Mesothelial cell of epicardium (in vitro differentiated cells): ENCODE measurements at places on chromosomes 13 and 19.
A peak's percentile ranks its signal among the peaks of the same experiment; 100 is the strongest.

- no peak for DNase-seq
Observed at GRCh38 chr13:27926644-27927434, 7.0 kb downstream of the PDX1 start.

DNA sequence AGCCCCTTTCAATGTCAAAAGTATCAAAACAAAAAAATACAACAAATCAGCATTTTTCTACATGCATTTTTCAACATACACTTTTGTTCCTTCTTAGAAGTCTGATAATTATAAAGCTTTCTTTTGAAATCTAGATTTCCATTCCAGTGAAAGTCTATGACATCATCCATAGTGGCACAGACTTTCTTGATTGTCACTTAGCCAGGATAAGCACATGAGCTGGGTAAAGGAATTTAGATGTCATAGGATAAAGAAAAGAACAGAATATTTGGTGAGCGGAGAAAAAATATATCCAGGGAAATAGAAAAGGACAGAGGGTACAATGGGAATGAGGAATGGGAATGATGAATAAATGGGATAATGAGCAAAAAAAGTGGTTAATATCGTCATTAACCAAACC is 15.1 kb upstream of the TRPC4 start:
- no peak for DNase-seq

DNA sequence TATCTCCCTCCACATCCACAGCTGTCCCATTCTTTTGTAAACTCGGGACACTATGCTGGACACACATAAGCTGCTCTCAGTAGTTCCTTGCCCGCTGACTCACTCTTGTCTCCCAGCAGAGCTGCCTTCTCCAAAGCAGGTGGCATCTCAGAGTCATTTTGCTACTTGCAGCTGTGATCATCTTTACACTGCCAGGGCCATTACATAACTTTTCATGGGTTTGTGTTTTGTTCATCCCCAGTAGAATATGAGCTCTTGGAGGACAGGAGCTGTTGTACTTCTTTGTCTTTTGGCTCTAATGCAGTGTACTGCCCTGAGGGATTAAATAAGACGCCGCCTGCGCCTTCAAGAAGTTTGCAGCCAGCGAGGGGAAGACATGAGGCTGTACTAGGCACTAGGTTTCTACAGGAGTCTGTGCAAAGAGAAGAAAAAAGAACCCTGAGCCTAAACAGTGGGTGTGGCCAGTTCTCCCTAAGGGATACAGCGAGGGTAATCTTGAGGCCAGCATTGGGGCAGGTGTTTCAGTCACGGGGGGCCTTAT is 40.8 kb upstream of the GPR183 start:
- DNase-seq: no peak

- DNase-seq: no peak
Observed at GRCh38 chr13:38530492-38530891, 156.4 kb upstream of the FREM2 start.

GRCh38 chr13:78700121-78700910 is 41.4 kb upstream of the OBI1 start:
- DNase-seq: no peak

DNA sequence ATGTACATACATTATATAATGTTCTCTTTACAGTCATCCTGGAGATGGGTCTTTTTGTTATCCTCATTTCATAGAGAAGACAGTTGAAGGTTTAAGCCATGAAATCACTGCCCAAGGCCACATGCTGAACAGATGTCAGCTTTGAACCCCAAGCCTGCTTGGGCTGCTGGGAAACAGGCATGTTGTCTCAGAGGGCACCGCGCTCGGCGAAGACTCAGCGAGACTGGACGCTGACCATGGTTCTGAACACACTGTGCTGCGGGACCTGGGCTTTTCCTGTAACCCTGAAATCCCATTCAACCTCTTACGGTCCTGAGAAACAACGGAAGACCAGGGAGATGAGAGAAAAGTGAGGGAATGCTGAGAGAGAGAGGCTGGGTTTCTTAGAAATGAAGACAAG is 27.3 kb downstream of the LRFN3 start:
- DNase-seq: peak; percentile 54

- no peak for DNase-seq
Observed at GRCh38 chr13:47523771-47524170, 477.3 kb downstream of the SUCLA2 start.

GRCh38 chr19:18155095-18156087 is 2.4 kb downstream of the PIK3R2 start:
- no peak for DNase-seq

DNA sequence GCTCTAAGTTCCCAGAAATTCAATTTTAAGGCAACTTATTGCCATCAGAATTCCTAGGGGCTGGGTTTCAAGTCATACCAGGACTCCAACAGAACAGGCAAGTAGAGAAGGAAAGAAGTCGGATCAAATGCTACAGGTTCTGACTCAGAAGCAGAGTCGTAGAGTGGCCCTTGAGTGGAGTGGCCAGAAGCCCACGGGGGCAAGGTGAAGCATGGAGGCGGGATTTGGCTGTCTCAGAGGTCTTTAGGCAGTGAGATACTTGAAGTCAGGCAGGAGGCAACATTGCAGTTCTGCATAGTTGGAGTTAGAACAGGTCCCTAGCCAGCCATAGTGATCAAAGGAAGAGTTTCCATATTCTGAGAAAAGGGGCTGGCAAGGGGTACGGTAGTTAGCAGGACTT is 111.6 kb downstream of the NHLRC3 start:
- DNase-seq: no peak

DNA sequence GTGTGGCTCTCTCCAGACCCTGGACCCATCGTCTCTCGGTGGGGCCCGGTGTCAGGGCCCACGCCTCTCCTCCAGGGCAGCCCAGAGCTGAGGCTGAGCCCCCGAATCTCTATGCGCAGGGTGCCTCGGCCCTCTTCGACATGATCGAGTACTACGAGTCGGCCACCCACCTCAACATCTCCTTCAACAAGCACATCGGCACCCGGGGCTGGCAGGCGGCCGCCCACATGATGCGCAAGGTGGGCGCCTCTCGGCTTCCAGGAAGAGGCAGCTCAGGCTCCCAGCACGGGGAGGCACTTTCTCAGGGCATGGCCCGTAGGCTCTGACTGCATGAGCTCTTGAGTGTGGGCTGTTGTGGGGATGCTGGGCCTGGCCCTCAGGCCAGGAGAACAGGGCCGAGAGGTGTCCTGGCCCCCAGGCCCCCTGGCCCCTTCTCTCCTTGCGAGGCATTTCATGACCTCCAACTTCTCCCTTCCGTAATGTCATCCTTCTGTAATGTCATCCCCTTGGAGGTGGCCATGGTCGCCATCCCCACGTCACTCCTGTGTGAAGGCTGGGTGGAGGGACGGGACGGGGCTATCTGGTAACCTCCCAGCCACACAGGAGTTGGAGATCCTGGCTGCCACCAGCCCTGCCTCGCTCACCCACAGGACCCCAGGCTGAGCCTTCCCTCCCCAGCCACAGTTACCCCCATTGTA is 19.4 kb downstream of the NKPD1 start:
- DNase-seq: no peak

DNA sequence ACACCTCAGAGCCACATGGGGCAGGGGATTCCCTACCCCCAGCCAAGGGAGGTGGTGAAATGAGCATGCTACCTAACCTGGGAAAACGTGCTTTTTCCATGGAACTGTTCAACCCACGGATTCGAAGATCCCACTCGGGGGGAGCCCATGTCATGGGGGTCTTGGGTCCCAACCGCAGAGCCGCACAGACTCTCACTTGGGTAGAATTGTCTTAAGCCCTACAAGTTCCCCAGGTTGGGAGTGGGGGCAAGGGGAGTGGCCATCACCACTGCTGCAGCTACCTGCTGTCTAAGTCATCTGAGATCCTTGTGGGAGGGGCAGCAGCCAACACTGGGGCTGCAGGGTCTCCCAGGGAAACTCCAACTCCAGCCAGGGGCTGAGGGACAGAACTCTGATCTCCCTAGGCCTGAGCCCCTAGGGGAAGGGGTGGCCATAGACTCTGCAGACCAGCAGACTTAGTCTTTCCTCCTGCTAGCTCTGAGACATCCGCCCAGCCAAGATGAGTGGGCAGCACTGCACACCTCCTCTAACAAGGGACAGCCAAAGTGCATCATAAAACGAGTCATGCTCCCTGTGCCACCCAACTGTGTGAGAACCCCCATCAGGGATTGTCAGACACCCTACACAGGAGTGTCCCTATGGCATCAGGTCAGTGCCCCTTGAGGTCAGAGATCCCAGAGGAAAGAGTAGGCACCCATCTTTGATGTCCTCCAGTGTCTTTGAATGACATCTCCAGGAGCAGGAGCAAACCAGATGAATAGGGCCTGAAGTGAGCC is 610.4 kb upstream of the SLITRK6 start:
- DNase-seq: no peak

- DNase-seq: no peak
Observed at GRCh38 chr13:91904005-91904404, 505.6 kb downstream of the GPC5 start.

GRCh38 chr19:33558151-33558550 is 36.6 kb upstream of the PEPD start:
- no peak for DNase-seq
